ENCODE measurements at places on chromosomes 3 and 15. TPM values are rescaled to one million over a fixed set of nuclear protein-coding genes. Genes with fewer than 3 reads are reported as not detected.

TMEM207 gene
- total RNA-seq: not detected

ADCY5 gene
- total RNA-seq: 0.70 TPM

MORC1 gene
- not detected for total RNA-seq

GOLGA8M gene
- total RNA-seq: 1.8 TPM

PIF1 gene
- 4.5 TPM for total RNA-seq

MUC20 gene
- total RNA-seq: not detected

COL8A1 gene
- 113 TPM for total RNA-seq

KCNMB3 gene
- total RNA-seq: 0.26 TPM

BFSP2 gene
- total RNA-seq: not detected

C3orf49 gene
- total RNA-seq: not detected

BTD gene
- 8.9 TPM for total RNA-seq

GRAMD2A gene
- 0.12 TPM for total RNA-seq

AMIGO3 gene
- total RNA-seq: not detected

WDR93 gene
- total RNA-seq: not detected

CACNA1D gene
- not detected for total RNA-seq

IREB2 gene
- total RNA-seq: 13.8 TPM

C3orf33 gene
- 5.6 TPM for total RNA-seq

ZNF502 gene
- 4.1 TPM for total RNA-seq

FAM174B gene
- total RNA-seq: 0.94 TPM

FSTL1 gene
- total RNA-seq: 1,923 TPM

IL17RD gene
- 5.4 TPM for total RNA-seq

FOXP1 gene
- total RNA-seq: 22.4 TPM

CSPG4 gene
- 8.2 TPM for total RNA-seq

PLXNA1 gene
- 55.0 TPM for total RNA-seq

COMMD4 gene
- total RNA-seq: 97.9 TPM

UCN2 gene
- 0.09 TPM for total RNA-seq

FSIP1 gene
- not detected for total RNA-seq
